ENCODE measurements at places on chromosomes 2 and 18.
A peak's percentile ranks its signal among the peaks of the same experiment; 100 is the strongest.

GRCh38 chr2:100416935-100417710, at the start of gene CHST10:
TSS of gene CHST10 (minus strand) at chr2:100417668. CDS start at chr2:100406675, 10,993 bp downstream.
- peak; percentile 17 for DNase-seq

DNA sequence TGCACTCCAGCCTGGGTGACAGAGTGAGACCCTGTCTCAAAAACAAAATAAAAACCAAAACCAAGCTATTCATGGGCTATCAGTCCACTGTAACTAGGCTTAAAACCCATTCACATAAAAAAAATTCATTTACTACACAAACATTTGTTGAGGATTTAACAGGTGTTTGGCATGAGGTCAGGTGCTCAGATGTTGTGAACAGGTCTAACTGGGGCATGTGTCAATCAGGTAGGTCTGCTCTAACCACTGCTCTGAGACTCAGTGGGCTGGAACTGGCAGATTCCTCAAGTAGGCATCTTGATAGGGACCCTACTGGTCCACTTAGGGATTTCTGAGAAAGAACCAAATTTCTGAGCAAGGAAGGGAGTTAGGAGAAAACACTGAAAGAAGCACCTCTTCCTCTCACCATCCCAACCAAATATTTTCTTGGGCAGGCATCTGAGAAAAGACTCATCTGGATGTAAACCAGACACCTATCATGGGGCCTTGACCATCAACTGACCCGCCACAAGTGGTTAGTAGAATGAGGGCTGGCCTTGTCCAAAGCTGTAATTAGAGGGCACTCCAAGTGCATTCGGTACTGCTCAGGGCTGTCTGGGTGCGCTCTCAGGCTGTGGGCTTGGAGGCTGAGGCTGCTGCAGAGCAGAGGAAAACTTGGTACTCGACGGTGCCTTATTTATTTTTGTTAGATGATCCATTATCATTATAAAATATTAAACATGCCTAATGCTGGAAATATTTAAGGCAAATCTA, 33.9 kb downstream of the WIPF1 start:
- DNase-seq, result no peak

DNA sequence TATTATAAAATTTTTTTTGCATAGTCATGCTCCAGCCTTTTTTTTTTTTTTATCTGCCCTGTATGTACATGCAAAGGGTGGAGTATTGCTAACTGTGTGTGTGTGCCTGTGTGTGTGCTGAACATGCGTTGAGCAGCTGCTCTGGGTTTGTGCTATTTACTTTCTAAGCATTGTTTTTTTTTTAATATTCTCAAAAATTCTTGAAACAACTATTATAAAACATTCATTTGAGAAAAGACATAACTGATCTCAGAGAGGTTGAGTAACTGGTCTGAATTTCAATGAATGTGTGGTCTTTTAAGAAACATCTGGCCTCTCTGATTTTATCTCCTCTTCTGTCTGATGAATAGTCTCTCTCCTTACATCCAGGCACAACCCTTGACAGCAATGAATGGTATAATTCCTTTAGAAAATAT, 366.0 kb upstream of the SLC14A2 start:
- no peak for DNase-seq

- no peak for DNase-seq
These were observed 143.9 kb downstream of the CYP26B1 start for GRCh38 chr2:72003796-72004195.

- DNase-seq, result no peak
These were observed 276.4 kb upstream of the CXCR4 start for GRCh38 chr2:136394136-136395060.

GRCh38 chr2:38315707-38316333, 61.3 kb downstream of the ATL2 start:
- peak; percentile 21 for DNase-seq

GRCh38 chr2:29035016-29035745, 39.1 kb downstream of the PCARE start:
- no peak for DNase-seq

GRCh38 chr2:13474538-13474937, 757.8 kb downstream of the TRIB2 start:
- DNase-seq, result no peak

GRCh38 chr2:226313060-226313459, 486.6 kb downstream of the IRS1 start:
- DNase-seq, result no peak

DNA sequence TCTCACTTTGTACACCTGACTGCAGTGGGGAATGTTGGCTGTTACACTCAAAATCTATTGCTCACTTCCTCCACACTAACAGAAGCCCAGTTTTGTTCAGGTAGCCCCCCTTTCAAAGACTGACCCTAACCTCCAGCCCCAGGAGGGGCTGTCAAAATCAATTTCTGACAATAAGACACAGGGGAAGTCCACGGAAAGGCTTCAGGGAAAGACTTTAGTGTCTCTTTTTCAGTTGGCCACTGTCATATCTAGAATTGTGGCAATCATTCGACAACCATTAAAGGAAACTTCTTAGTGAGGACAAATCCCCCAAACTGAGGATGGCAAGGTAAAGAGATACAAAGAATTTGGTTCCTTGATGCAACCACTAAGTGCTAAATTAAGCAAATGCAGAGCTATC, 59.0 kb downstream of the BARD1 start:
- no peak for DNase-seq

- no peak for DNase-seq
These were observed 159.2 kb downstream of the RAPGEF4 start for GRCh38 chr2:172894689-172895387.

- no peak for DNase-seq
These were observed 622 bp upstream of the KCMF1 start for GRCh38 chr2:84970210-84970867.

DNA sequence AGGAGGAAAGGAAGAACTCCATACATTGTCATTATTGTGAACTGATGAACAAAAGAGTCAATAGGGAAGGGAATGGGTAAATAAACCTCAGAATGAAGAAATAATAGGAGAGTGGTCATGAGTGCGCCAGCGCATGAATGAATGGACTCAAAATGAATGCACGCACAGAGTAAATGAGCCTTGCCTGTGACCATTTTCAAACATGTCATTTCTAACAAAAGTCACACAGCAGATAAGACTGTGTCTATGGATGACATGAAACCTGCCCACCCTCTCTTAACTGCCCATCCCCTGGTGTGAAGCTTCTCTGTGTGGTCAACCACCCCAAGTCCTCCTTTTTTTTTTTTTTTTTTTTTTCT, 121.1 kb upstream of the TEX51 start:
- no peak for DNase-seq

DNA sequence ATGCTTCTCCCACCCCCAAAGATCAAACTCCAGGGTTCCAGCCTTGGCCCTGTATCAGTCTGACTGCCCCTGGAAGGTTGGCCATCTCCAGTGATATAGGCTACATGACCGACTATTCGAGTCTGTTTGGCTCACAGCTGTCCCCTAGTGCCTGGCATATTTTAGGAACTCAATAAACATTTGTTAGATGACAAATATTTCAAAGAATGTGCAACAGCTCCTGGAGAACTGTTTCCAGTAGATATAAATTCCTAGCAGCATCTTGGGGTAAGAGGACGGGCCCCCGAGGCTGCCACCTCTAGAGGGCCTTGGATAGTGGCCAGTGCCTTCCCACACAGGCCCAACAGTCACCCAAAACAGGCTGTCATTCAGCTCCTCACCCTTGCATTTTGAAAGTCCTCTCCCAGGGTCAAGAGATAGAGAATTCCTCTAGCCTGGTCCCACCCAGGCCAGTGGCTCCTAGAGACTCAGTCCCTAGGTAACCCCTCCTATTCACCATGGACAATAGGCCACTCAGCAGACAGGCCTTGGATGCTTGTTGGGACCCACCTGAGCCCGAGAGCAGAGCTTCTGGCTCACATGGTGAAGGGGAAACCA, 45.1 kb upstream of the ATP6V1B1 start:
- DNase-seq, result no peak

DNA sequence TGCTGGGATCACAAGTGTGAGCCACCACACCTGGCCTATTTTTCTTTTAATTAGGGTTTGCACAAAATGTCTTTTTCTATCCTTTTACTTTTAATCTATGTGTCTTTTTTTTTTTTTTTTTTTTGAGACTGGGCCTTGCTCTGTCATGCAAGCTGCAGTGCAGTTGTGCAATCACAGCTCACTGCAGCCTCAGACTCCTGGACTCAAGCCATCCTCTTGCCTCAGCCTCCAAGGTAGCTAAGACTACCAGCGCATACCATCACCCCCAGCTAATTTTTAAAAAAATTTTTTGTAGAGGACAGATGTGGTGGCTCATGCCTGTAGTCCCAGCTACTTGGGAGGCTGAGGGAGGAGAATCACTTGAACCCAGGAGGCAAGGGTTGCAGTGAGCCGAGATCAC, 27.1 kb downstream of the ADCY3 start:
- no peak for DNase-seq

GRCh38 chr2:1486670-1487069, 73.4 kb downstream of the TPO start:
- DNase-seq, result no peak

DNA sequence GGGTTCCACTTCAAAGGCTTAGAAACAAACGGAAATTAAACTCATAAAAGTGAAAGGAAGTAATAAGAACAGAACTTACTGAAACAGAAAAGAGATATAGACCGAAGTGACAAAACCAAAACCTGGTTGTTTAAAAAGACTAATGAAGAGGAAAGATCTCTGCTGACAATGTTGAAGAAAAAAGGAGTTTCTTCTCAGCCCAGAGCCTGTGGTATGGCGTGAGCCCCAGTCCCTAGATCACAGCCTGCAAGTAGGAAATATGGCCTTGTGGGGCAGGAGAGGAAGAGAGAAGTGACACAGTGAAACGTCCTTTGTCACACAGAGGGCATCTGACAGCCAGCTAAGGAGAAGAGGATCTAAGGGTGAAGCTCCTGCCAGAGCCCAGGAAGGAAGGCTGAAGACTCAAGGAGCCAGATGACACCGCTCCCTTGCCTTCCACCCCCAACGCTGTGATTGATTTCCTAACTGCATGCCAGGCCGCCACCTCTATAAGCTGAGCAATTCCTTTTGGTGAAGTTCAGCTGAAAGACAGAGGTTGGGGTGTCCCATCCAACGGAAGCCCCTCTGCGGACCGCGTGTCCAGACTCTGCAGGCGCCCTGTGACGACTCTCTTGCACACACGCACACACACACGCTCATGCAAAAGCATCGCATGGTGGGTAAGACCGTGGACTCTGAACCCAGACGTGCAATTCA, 141.1 kb downstream of the HDAC4 start:
- DNase-seq, result no peak

DNA sequence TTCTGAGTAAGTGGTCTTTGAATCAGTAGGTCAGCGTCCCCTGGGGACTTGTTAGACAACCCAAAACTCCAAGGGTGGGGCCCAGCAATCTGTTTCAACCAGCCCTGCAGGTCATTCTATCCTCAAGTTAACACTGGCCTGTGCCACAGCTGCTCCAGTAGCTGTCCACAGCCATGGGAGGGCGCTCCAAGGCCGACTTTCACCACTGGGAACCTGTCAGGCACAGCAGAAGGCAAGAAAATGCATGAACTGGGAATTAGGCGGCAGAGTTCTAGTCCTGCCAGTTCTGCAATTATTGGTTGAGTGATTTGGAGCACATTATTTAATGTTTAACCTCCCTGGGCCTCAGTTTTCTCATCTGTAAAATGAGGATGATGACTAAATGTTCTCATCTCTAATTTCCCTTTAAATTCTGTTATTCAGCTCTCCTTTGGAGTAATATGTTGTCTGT, 17.4 kb upstream of the MRPL33 start:
- peak; percentile 44 for DNase-seq

DNA sequence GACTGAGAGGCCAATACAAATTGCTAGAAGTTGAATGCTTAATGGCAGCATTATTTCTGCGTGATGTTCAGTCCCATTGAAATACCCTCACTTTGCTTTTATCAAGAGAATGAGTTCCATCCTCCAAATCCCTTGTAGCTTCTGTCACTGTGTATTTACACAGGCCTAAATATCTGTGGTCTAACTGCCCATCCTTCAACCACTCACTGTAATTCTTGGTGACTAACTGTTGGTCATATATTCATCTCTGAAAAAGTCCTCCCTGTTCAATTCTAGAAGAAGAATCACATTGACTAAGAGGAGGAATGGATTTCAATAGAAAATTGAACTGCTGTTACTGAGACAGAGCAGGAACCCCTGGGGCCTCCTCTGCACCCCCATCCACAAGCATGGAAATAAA, 74.2 kb upstream of the L3MBTL4 start:
- no peak for DNase-seq

DNA sequence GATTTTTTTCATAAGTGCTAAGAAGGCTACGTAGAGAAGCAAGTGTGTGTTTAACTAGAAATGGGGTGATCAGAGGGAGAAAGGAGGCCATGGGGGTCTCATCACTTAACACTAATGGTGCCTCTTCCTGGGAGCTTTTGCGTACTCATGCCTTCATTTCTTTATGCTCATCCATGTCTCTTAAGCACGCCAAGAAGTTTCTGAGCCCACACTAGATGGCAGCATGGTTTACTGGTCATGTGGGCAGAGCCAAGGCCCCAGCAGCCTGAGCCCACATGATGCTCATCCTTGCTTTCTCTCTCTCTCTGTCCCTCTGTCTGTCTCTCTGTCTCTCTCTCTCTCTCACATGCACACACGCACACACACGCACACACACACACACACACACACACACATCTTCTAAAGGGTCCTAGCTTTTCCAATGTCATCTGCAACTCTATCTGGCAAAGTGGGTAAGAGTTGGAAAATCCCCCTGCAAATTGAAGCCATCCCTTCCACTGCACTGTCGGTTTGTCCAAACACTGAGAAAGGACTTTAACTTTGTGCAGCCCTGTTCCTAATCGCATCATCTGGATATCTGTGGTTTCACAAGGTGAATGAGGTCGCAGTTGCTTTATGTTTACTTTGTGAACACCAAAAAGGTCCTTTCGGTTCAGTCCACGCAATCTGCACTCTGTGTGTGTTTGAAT, 137.1 kb upstream of the CCDC68 start:
- DNase-seq, result no peak

GRCh38 chr18:49258938-49259337, 201.5 kb downstream of the DYM start:
- no peak for DNase-seq

- no peak for DNase-seq
These were observed 32.0 kb downstream of the EMILIN2 start for GRCh38 chr18:2878656-2879330.

All from CMK (cell line).